ENCODE measurements at places on chromosomes 2 and 18.

DNA sequence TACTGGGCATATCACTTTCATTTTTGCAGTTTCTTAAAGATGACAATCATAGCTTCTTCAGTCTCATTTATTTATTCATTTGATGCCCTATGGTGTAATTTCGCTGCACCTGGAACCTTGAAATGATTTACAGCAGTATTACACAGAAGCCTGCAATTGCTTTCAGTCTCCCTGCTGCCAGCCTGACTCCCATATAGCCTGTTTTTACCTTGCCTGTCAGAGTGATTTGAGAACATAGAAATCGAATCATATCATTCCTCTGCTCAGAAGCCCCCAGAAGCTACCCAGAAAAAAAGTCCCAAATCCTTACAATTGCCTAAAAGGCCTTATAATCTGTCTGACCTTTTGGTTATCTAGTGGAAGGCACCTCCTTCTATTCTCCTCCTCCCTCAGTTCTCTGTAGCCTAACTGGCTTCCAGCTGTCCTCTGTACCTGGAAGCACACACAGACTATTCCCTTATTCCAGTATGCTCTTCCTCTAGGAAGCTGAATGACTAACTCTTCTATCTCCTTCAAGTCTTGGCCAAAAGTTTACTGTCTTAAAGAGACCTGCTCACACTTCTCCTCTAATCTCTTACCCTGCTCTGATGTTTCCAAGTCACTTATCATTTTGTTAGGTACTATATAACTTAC, 12.6 kb downstream of the SCN3A start:
- DNase-seq = no peak

DNA sequence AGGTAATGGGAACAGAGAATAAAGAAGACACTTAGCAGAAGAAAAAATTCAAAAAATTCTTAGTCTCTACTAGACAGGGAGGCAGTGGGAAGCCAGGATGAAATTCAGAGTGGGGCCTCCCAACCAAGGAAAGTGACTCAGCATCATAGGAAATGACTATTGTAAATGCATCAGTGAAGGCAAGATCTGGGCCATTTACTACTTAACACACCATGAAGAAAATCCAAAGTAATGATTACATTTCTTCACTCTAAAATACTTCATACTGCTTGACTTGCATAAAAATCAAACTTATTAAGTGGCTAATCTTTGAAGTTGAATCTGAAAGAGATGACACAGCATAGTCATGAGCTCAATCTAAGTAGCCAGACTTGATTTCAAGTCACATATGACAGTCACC, 405.8 kb upstream of the SLC39A10 start:
- no peak for DNase-seq

DNA sequence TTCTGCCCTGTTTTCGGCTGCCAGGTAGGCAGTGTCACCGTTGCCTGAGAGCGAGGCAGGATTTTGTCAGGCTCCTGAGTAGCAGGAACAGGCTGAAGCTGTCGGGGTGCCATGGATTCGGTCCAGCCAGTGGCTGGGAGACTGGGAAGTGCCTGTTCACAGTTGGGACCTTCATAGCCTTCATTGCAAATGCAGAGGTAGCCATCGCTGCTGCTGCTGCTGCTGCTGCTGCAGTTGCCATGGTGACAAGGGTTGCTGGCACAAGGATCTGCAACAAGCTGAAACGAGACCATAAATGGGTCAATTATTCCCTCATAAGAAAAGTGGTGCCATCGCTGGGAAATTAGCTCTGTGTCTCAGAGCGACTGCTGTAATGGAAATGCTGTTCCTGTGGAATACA, 122.7 kb downstream of the DNER start:
- DNase-seq = no peak

- no peak for DNase-seq
These were observed 75.3 kb upstream of the CHN1 start for GRCh38 chr2:175080479-175080878.

- no peak for DNase-seq
These were observed 936.2 kb downstream of the DSC3 start for GRCh38 chr18:30106356-30106755.

GRCh38 chr2:12534646-12535263, 182.0 kb upstream of the TRIB2 start:
- peak; percentile 97 for DNase-seq

GRCh38 chr2:26852405-26853306, 4.7 kb downstream of the DPYSL5 start:
- no peak for DNase-seq

DNA sequence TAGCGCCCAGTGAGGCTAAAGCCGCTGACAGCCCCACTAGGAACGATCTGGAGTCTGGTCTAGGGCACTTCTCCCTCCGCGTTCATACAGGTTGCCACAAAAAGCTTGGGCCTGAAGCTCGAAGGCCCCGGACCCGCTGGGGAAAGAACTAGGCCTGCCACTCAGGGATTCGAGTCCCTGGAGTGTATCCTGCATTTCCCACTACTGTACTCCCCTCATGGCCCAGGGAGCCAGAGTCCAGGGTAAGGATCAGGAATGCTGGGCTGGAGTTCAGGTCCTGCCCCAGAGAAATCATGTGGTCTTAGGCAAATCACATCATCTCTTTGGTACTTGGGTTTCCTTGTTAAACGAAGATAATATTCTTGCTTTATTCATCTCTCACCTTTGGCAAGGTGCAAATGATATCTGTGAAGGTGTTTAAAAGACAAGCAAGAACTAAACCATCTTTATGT, 1.4 kb upstream of the ZFP36L2 start:
- no peak for DNase-seq

DNA sequence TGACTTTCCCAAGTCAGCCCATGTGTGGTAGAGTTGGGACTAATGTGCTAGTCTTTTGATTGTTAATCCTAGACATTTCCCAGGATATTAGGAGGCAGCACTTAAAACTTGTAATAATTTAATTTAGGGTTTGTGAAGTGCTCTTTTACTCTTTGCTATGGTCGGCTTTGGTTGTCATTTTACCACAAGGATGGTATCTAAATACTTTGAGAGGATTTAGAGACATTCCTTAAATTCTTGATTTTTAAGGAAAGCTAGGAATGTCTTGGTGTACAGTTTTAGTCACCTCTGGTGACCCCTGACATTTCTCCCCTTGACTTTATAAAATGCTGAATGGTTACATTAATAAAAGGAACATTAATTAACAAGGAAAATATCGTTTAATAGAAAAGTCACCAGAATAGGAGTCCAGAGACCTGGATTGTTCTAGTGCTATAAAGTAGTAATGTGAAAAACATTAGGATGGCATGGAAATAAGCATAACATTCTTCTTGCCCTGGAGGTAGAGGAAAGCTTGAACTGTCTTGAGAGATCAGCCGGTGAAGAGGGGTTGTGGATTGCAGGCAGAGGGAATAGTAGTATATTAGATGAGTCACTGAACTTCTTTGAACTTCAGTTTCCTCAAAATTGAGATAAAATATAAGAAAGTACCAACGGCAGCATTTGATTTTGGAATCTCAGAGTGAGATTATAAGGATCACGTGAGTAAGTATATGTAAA, 209.2 kb downstream of the MCFD2 start:
- no peak for DNase-seq

DNA sequence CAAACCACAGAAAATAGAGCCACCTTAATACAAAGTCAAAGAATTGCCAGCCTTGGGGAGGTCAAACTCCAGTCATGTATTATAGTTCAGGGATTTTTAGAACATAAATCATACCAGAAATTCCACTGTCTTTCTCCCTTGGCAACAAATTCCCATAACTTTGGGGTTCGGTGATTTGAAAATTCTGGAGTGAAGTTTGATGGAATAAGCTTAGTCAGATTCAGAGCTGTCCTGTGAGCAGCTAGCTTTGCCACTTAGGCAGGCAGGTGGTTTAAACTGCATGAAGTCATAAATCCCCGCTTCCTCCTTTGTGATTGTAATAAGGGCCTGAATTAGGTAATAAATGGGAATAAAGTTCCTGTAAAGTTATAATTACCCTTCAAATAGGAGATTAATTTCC, 457.0 kb upstream of the HNMT start:
- no peak for DNase-seq

DNA sequence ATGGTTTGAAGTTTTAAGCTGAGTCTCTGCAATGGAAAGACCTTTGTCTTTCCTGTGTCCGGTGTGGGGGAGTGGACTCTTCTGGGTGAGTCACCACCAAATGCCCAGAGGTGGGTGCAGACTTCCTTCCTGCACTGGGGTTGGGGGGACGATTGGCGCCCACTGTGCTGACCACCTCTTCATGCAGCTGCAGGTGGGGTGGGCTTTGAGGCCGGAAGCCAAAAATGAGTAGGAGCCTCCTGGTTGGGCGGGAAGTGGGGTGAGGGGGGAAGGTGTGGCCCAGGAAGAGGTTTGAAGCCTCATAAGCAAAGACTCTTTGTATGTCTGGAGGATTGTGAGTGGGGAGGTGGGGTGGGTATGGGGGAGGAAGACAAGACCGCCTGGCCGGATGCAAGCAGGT, 27.6 kb downstream of the PAX8 start:
- DNase-seq = no peak

DNA sequence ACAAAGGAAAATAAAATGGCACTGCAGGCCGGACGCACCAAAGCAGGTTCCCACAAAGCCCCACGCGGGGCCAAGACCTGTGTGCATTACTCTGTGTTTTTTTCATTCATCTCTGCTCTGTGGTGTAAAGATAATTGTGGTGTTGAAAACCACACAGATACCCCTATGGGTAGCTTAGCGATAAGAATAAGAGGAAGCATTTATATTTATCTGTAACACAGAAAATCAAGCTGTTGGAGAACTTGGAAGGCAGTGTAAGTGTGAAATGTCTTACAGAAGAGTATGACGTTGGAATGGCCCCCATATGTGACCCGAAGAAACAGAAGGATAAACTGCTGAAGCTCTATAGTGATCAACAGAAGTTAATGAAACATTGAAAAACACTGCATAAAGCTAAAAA, 20.3 kb upstream of the MARCO start:
- DNase-seq = no peak

- DNase-seq = no peak
These were observed 70.0 kb downstream of the MBP start for GRCh38 chr18:77062518-77063003.

GRCh38 chr2:239084007-239084406, 236.1 kb downstream of the TWIST2 start:
- DNase-seq = no peak

DNA sequence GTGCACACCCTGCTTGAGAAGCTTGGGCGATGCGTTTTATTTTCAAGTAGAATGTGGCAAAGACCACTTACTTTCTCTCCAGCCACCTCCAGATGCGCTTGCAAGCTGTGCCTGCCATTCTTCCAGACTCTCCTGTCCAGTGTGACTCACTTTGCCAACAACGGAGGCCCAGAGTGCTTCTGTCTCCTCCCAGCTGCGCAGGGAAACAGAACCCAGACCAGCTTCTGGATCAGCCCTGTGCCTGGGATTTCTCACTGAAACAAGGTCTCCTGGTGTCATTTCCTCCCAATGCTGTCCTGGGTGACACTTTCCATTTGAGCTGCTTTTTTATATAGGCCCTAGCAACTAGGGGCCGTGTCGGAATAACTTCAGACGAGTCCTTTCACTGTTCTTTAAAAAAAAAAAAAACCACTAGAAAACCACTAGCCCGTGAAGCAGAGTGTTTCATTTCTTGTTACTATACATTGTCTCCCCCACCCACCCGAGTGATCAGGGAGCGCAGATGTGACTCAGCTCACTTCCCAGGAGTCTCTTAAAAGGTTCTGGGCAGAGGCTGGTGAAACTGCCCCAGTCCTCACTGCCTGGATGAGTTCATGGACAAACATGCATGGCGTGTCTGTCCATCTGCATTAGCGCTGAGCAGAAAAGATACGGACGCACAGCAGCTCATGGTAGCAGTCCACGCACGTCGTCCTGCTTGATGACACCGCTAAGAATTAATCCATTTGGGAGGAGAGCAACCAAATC, 25.3 kb upstream of the RPL31 start:
- DNase-seq = no peak

- no peak for DNase-seq
These were observed 2.9 kb downstream of the SETBP1 start for GRCh38 chr18:44683556-44683955.

DNA sequence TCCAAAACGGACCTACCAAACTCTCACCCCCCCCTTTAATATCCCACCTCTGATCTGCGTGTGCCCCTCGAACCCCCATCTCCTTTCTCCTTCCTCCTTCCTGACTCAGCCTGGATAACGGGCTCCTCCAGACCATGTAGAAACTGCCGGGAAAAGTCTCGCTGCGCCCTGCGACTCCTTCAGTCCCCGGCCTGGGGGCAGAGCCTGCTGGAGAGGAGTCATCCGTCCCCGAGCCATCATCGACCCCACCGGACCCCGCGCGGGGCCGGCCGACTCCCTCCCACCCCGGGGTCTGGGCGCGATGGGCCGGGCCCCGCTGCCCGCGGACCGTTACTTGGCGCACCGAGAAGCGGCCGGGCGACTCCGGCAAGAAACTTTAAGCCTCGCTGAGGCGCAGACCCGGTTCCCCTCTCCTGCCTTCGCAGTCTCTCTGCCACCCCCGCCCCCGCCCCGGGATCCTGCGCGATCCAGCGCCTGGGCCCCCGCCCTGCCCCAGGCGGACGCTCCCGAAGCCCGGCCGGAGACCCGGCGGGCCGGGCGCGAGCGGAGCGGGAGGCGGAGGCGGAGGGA, 3.4 kb downstream of the ZEB2 start:
- DNase-seq = no peak

- DNase-seq = no peak
These were observed 1119.8 kb downstream of the TSN start for GRCh38 chr2:122875091-122875865.

- no peak for DNase-seq
These were observed 28.6 kb upstream of the MBOAT2 start for GRCh38 chr2:9032121-9032520.

DNA sequence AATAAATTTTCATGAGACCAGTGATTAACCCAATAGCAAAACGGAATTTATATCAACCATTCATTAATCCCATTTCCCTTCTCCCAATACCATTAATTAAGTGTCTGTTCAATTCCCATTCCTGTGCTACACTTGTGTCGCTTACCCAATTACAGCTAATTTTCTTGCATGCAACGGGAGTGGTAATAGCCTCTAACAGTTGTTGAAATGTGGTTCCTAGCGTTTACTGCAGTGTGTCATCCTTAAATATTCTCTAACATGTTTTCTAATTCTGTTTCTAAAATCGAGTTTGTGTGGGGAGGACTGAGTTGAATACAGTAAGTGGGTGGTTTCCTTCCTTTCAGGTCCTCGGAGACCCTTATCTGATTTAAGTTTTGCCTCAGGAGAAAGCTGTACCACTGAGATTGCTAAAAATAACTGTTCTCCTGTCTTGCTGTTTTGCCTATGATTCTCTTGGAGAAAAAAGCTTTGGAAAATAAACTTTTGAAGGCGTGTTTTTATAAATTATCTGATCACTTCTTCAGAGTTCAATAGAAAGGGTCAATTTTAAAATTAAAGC, 59.3 kb upstream of the LRRTM1 start:
- no peak for DNase-seq

GRCh38 chr2:79530443-79530842, 17.6 kb downstream of the CTNNA2 start:
- no peak for DNase-seq

DNA sequence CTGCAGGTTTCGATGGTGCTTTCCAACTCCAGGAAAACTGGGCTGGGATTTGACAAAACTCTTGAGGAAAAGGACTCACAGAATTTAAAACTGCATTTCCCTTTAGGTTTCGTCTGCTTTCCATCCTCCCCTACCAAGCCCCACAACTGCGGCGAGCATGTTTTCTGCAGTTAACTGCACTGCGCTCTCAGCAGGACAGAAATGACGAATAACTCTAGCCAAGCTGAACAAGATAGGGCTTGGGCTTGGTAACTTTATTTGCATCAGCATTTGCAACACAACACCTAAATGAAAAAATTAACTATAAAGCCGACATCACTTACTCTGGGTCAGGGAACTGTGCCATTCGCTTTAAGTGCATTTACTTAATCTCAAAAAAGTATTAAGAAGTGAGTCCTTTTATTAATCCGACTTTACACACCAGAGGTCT, 669 bp upstream of the PIKFYVE start:
- DNase-seq = no peak

GRCh38 chr2:226115102-226115831, 684.4 kb downstream of the IRS1 start:
- peak; percentile 86 for DNase-seq

Data from BJ (cell line).